ENCODE measurements at places on chromosomes 6 and 20.

- ATAC-seq, result no peak
Observed at GRCh38 chr6:133426038-133426437, 184.9 kb downstream of the EYA4 start.

DNA sequence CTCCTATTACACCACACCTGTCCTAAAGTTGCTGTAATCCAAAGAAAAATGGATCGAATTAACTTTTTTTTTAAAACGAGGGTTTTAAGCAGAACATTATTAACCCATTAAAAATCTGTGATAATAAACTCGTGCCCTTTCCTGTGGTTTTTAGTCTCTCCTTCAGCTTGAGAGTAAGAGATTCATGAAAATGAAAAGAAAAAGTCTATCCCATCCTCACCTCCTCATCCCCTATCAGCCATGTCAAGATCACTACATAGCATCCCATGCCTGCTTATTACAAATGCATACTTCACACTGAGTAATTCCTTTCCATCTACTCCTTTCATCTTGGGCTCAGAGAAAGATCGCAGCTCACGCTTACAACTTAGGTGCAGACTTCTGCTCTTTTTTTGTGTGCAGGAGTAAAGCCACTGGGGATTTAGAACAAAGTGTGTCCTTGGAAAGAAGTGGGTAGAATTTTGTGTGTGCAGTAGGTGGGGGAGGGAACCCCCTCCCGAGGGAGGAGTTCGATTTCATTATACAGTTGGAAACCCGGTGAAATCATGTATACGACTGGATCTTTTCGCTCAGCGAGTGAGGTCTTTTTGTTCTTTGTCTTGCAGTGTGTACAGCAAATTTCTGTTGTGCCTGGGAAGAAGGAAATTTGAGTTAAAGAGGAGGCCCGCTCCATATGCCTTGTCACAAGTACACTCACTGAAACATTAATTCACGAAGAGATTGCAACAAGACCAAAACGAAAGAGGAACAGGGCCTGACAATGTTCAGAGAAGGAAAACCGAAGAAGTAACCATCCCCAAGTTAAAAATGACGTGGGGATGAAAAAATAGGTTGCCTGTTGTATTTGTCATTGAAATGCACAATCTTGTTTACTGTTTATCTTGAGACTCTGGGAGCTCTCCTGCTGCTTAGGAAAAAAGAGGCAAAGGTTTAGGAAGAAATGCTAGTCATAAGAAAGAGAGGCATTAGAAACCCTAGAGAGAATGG is 146.5 kb upstream of the ZNF217 start:
- ATAC-seq, result peak; percentile 65

DNA sequence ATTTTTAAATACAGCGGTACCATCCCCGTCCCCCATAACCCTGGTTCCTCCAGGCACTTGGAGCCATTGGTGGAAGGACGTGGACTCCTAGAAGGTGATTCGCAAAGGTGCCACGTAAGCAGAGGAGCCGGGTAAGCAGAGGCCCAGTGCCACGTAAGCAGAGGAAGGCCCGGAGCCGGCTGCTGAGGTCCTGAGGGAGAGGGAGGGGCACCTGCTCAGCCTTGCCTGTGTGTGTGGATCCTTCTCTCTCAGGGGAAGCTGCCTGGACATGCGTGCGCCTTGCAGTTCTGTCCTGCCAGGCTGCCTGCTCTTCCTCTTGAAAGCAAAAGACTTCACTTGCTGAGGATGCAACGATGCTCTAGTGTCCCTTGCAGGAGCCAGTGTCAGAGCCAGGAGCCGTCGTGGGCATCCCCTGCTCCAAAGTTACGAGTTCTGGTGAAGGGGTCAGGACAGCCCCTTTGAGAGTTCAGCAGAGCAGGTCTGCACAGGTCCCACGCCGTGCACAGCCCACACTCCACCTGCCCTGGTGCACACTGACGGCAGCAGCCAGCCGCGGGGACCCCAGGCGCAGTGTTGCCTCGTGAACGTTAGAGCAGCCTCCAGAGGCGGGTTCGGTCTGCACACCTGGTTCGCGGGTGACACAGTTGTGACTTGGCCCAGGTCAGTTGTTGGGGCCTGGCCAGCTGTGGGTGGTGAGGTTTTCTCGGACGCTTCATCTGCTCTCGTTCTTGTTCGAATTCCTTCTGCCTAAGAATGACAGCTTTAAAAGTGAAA is 1.9 kb upstream of the NKAIN4 start:
- ATAC-seq, result no peak

GRCh38 chr6:79494841-79495240 is 42.4 kb downstream of the LCA5 start:
- no peak for ATAC-seq

DNA sequence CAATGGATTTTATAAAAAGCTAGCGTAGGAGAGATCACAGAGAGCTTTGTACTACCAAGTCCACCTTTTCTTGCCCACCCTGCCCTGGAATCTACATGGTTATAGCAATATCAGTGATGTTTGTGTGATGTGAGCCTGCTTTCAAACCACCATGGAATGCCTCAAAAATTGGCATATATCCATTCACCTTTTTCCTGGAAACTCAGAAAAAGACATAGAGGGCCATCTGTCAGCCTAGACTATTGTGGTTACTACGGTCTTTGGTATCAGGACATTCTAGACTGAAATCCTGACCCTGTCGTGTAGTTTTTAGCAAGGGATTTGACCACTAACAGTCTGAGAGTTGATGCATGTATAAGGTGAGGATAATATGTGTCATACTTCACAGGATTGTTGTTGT is 239.6 kb downstream of the GRIK2 start:
- ATAC-seq, result no peak

DNA sequence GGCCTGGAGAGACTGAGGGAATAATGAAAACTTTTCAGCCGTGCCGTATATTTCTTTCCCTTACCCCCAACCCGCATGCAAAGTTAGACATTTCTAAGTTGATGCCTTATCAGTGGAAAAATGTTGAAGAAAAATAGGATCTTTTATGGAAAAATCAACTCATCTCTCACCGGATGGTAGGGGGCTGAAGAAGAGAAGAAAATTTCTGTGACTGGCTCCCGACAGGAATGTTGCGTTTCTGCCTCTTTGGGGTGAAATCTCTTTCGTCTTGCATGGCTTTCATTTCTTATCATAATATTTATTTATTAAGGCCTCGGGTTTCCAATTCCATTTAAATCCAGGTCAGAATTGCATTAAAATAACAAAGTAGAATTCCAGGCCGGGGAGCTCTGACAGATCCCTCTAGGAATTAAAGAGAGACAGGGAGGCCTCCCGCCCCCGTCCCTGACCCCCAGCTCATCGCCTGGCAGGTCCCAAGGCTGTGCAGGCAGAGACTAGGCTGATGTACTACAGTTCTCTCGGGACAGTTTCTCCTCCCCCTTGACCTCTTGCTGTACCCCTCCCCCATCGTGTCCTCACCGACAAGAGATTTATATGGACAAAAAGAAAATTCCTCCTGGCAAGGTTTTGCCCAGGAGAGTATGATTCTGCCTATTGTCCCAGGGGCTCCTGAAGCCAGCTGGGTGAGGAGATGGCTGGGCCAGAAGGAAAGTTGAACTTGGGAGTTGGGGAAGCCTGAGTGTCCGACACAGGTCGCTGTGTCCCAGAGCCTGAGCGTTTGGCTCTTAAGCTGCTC is 1.3 kb downstream of the SCUBE3 start:
- no peak for ATAC-seq

DNA sequence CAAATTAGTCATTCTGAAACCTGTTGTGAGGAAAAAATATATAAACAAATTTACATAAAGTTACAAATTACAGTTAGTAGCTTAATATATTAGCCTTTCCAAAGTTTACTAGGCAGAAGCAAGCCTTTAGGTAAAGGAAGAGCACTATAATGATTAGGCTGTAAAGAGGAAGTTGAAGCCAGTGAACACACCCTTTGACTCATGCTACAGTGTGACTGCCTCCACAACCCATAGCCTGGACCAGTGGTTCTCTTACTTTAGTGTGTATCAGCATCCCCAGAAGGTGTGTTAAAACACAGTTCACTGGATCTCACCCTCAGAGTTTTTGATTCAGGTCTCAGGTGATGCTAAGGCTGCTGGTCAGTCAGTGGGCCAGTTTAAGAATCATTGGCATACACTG is 91.4 kb upstream of the DEFB112 start:
- ATAC-seq, result no peak

DNA sequence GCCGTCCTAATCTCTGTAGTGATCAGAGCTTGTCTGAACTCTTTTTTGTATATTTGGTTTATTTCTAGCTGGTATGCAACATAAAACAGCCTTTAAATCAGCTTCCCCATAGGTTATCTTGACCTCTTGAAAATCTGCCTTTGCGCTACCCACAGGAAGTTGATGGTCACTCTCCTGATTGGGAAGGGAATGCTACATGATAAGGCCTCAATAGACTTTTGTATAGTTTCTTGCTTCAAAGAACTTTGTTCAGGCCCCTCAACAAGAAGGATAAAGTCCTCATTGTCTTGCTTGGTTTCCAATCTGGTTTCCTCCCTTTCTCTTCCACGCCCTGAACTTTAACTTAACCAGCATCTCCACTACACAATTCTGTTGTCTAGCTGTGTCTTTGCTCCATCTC is 95.4 kb upstream of the TENT5A start:
- ATAC-seq, result no peak

DNA sequence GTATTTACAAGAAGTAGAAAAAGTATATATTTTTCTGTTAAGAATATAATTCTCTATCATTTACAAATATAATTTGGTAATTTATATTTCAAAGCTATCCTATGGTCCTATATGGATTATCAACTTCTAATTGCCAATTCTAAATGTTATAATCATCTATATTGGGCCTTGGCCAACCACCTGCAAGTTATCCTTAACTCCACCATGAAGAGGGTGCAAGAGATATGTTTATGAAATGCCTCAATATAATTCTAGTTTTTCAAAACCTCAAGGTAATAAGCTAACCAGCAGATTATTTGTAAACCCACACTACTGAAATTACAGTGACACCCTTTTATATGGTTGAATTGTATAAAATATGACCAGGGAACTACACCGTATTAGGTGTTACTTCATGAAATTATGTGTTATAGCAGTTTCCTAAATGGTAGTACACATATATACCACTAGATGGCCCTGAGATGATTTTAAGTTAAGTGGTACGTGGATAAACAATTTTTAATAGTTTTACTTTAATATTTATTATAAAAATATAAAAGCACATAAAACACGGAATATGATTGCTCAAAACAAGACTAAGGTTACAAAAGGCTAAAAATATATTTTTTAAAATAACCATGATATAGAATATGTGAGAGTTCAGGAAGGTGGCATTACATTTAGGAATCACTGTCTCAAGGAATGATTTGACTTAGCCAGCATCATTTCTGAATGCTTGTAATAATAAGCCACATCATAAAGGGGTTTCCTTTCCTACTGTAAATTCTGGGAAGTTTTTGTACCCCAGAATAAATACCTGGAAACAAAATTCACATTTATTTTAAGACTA is 9.8 kb upstream of the PNISR start:
- no peak for ATAC-seq

DNA sequence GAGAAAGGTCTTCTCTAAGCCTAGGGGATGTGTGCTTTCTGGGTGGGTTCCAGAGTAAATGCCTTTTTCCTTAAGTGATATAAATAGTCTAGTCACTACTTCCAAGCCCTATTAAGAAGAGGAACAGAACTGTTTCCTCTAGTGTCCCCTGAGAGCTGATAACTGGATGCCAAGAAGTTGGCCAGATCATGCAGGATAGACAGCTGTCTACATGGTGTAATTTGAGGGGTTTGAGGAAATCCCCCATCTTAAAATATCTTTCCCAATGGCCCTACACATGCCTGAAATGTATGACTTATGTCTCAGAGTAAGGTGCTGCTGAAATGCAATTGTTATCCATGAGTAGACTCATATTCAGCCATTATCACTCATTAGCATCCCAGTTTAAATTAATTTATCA is 20.2 kb upstream of the PIM1 start:
- ATAC-seq, result peak; percentile 71

- no peak for ATAC-seq
Observed at GRCh38 chr6:84728602-84729001, 35.8 kb downstream of the TBX18 start.

DNA sequence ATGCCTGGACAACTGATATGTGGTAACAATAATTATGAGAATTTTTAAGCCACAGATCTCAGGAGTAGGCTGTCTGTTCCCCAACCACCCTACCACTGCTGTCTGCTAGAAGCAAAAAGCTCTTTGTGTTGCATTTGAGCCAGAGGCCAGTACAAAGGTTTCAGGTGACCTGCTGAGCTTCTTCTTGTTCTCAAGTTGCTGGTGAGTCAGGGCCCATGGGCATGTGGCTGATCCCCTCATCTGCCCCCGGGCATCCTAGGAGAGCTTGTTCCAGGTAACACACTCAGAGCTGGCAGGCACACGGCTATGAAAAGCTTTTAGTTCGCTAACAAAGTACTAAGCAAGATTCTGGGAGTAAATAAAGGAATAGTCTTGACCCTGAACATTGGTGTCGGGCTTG is 285.3 kb downstream of the CDC5L start:
- ATAC-seq, result no peak

- no peak for ATAC-seq
Observed at GRCh38 chr6:95232446-95232845, 344.9 kb upstream of the MANEA start.

Data from stimulated activated memory B cell treated with anti-CD40 and anti-IgM and Interleukin-4, amounts not matched to agents 10 μg/mL and 1 μg/mL and 100 μg/mL, for 72 hours (primary cell).